Naive thymus-derived CD8-positive, alpha-beta T cell (primary cell): ENCODE measurements at places on chromosomes 12 and 14. TPM values are rescaled to one million over a fixed set of nuclear protein-coding genes. Genes with fewer than 3 reads are reported as not detected.

DNA sequence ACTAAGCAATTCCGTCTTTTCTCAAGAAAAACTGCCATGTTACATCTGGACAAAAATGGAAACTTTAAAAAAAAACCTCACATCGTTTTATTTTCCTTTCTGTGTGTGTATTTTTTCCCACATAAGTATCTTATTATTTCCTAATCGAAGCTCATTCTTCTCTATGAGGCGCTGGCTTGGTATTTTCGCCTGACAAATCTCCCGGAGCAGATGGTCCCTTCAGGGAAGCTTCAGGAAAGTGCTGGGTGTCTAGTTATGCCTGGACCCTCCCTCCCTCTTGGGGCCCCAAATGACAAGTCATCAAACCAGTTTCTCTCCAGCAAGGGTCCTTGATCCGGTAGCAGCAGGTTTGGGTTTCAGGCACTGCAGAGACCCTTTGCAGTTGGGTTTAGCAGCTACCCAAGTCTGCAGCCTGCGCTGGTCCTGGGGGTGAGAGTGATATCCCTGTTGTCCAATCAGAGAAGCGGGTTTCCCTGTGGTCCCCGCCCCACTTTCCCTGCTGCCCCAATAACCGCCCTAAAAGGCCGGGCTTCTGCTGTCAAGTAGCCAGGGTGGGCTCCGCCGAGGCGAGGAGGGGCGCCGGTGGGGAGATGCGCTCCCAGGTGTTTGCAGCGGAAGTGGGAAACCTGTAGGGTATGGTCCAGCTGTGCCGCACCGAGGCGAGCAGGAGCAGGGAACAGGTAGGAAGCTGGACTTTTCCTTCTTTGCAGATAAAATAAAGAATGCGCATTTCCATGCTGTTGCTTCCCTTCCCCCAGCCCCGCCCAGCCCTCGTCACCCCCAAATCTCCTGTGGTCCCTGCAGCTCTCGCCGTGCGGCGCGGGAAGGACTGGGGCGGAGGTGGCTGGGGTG, at the start of gene CNTN1:
Gene CNTN1, plus strand, starts transcription at position 527 of the 852 bp plus-strand sequence.
- DNase-seq, result no peak

GRCh38 chr12:63301311-63301710, 150.3 kb upstream of the AVPR1A start:
- DNase-seq, result no peak

GRCh38 chr14:71890541-71890940, 41.7 kb upstream of the RGS6 start:
- DNase-seq, result no peak

DNA sequence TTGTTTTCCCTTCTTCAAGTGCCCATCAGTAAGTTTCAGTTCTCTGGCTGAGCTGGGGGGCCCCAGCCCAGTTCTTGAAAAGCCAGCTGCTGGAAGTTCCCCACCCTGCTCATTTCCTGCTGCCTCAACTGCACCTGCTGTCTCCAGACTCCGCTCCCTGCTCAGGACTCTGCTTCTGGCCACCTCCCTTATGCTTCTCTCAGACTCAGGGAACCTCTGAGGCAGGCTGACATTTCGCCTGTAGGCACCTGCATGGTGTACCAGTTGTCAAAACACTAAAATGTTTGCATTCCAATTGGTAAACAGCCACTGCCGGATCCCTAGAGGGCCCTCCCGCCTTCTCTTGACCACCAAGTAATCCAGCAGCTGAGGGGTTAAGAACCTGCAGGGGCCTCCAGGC, 136.5 kb upstream of the VRK1 start:
- no peak for DNase-seq

DNA sequence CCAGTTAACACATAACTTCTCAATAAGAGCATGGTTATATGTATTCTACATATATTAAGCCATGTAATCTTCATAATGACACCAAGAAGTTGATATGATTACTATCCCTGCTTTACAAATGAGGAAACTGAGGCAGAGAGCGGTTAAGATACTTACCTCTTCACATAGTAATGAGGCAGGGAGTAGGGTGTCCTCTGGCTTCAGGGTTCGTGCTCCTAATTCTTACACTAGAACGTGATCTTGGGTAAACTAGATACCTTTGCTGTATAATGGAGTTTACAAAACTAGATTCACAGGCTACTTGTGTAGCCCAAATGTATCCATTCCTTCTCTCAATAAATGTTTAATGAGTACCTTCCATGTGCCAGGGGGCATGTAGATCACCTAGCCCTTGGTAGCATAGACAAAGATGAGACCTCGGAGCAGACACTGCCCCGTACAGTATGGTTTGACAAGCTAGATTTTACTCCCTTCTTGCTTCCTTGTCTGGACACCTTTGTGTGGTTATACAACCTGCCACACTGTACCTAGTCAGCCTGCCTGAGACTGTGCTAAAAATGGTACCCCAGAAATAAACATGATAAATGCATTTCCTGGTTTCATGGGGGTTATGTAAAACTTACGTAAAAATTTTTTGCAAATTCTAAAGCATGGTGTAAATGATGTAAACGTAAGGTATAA, 991.8 kb downstream of the VRK1 start:
- no peak for DNase-seq

DNA sequence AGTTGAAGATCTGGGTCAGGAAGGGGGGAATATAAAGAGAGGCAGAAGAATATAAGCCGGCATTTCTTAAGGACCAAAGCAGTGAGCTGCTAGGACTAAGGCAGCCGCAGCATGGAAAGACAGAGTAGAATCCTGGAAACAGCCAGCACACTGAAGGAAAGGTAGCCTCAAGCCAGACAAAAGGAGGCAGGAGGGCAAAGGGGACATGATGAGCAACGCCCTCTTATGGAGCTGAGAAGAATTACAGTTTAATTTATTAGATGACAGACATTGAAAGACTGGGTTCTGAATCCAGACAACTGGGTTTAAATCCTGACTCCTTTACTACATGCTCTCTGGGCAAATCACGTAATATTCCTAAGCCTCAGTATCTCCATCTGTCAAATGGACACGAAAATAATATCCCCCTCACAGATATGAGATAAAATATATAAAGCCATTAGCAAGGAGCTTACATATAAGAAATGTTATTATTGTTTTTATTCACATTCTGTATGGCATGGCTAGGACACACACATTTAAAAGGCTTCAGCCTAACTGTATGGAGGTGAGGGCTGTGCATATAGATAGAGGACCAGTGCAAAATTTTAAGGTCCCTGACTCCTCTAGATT, 8.1 kb upstream of the PCED1B start:
- no peak for DNase-seq

Gene ZNF891
- total RNA-seq, result 7.0 TPM
